ENCODE measurements at places on chromosomes 6 and 20.
A peak's percentile ranks its signal among the peaks of the same experiment; 100 is the strongest.

GRCh38 chr6:7617801-7618764, 28.1 kb downstream of the SNRNP48 start:
- DNase-seq, result no peak
- peaks cover 10% of the 10 kb centered on the region for H3K27me3 ChIP-seq

GRCh38 chr6:166318649-166319600, 10.7 kb upstream of the PRR18 start:
- DNase-seq, result no peak
- peaks cover 3% of the 10 kb centered on the region for H3K4me1 ChIP-seq
- peaks cover 42% of the 10 kb centered on the region for H3K36me3 ChIP-seq
- no peaks in the 10 kb centered on the region for H3K27me3 ChIP-seq
- H3K27ac ChIP-seq, result no peak overlapping the region

DNA sequence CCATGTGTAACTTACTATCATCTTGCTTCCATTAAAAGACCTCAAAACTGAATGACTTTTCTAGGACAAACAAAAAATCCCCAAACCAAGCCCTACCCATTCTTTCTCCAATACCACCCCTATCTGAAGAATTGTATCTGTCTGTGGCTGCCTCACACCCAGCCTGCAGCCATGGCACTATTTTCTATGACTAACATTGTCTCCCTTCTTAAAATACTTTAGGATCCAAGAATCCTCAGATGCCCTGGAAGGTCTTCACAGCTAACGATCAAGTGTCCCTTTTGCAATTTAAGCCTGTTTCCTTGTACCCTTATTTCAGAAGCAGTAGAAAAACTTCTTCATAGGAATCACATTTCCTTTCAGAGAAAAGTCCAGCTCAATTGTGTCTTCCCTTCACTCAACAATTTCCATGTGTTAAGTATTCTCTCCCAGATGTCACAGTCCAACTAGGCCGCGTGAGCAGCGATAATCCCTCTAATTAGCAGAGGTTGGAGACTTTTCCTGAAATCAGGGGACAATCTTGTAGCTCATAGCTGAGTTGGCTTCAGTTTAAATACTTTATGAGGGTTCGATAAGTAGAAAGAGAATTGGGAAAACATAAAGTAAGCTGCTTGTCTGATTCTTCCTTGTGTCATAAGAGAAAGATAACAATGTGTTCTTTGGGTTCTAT, 5.2 kb upstream of the MEP1A start:
- H3K4me3 ChIP-seq, result no peak overlapping the region
- H3K27ac ChIP-seq, result no peak overlapping the region
- no peaks in the 10 kb centered on the region for H3K4me1 ChIP-seq
- no peaks in the 10 kb centered on the region for H3K36me3 ChIP-seq
- H3K27me3 ChIP-seq, result peaks cover 38% of the 10 kb centered on the region
- no peak for DNase-seq

DNA sequence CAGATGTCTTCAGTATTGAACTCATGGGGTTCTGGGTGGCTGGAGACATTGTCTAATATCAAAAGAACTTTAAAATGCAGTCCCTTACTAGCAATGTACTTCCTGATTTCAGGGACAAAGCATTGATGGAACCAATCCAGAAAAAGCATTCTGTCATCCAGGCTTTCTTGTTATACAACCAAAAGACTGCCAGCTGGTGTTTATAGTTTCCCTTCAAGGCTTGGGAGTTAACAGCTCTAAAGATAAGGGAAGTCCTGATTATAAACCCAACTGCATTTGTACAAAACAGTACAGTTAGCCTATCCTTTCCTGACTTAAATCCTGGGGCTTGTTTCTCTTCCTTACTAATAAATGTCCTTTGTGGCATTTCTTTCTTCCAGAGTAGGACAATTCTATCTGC, 160.0 kb downstream of the COL21A1 start:
- H3K4me3 ChIP-seq, result no peak overlapping the region
- no peak overlapping the region for H3K27ac ChIP-seq
- H3K4me1 ChIP-seq, result no peaks in the 10 kb centered on the region
- DNase-seq, result no peak
- H3K27me3 ChIP-seq, result no peaks in the 10 kb centered on the region

- peak overlapping the region; percentile 9 for H3K27ac ChIP-seq
- no peak overlapping the region for H3K4me3 ChIP-seq
- H3K27me3 ChIP-seq, result no peaks in the 10 kb centered on the region
- H3K36me3 ChIP-seq, result peaks cover 88% of the 10 kb centered on the region
- H3K4me1 ChIP-seq, result peaks cover 2% of the 10 kb centered on the region
Observed at GRCh38 chr20:37204056-37204455, 24.7 kb upstream of the MROH8 start.

- no peaks in the 10 kb centered on the region for H3K27me3 ChIP-seq
- peaks cover 49% of the 10 kb centered on the region for H3K4me1 ChIP-seq
- no peak for DNase-seq
Observed at GRCh38 chr6:137815692-137816091, 51.4 kb upstream of the TNFAIP3 start.

GRCh38 chr6:143549221-143549948, 37.9 kb upstream of the FUCA2 start:
- no peaks in the 10 kb centered on the region for H3K27me3 ChIP-seq
- no peak overlapping the region for H3K4me3 ChIP-seq
- H3K27ac ChIP-seq, result peak overlapping the region; percentile 24

DNA sequence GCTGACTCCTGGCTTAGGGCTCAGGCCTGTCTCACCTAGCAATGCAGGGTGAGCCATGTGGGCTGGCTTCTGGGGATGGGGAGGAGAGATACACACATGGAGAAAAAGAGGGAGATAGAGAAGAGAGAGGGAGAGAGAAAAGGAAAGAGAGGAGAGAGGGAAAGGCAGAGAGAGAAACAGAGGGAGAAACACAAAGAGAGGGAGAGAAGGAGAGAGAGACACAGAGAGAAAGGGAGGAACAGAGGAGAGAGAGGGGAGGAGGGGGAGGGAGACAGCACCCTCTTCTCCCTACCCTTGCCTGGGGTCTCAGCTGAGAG, 24.8 kb downstream of the NTSR1 start:
- DNase-seq, result no peak
- H3K27ac ChIP-seq, result no peak overlapping the region
- H3K36me3 ChIP-seq, result no peaks in the 10 kb centered on the region
- no peaks in the 10 kb centered on the region for H3K4me1 ChIP-seq
- H3K4me3 ChIP-seq, result no peak overlapping the region

- peaks cover 24% of the 10 kb centered on the region for H3K27me3 ChIP-seq
- H3K36me3 ChIP-seq, result no peaks in the 10 kb centered on the region
- DNase-seq, result no peak
- H3K4me3 ChIP-seq, result no peak overlapping the region
- no peak overlapping the region for H3K27ac ChIP-seq
- H3K4me1 ChIP-seq, result no peaks in the 10 kb centered on the region
Observed at GRCh38 chr6:98967616-98968015, 19.9 kb upstream of the FBXL4 start.

DNA sequence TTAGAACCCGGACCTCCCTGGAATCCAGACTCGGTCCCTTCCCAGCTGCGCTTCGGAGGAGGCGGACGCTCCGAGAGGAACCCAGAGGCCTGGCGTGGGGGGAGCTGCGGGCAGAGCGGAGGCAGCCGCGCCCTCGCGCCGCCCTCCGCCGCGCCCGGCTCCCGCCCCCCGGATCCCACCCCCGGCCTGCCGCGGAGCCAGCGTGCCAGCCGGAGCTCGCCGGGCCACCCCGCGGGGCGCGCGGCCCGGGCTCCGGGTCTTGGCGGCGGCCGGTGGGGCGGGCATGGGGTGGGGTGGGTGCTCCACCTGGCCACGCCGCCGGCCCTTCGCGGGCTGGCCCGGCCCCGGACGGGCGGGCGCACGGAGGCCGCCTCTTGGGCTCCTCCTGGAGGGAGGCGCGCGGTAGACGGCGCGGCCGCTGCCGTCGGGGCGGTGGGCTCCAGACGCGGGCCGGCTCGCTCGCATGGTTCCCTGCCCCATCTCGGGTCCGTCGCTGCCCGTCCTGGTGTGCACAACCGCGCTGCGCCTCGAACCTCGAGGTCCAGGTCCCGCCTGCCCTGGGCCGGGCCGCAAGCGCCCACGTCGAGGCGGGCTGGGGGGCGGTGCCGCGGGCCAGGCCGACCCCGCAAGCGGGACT, 592 bp upstream of the CDYL start:
- no peaks in the 10 kb centered on the region for H3K27me3 ChIP-seq
- H3K27ac ChIP-seq, result peak overlapping the region; percentile 94
- peak; percentile 51 for DNase-seq
- H3K4me1 ChIP-seq, result peaks cover 33% of the 10 kb centered on the region

GRCh38 chr6:158853072-158853879, 34.1 kb upstream of the EZR start:
- peaks cover 26% of the 10 kb centered on the region for H3K4me1 ChIP-seq
- H3K27ac ChIP-seq, result no peak overlapping the region
- H3K27me3 ChIP-seq, result no peaks in the 10 kb centered on the region
- peaks cover 11% of the 10 kb centered on the region for H3K36me3 ChIP-seq
- DNase-seq, result peak; percentile 84

- no peak overlapping the region for H3K27ac ChIP-seq
- DNase-seq, result no peak
- no peaks in the 10 kb centered on the region for H3K4me1 ChIP-seq
- H3K27me3 ChIP-seq, result peaks cover 11% of the 10 kb centered on the region
- no peaks in the 10 kb centered on the region for H3K36me3 ChIP-seq
- H3K4me3 ChIP-seq, result no peak overlapping the region
Observed at GRCh38 chr20:6169251-6169650, 46.4 kb upstream of the FERMT1 start.

DNA sequence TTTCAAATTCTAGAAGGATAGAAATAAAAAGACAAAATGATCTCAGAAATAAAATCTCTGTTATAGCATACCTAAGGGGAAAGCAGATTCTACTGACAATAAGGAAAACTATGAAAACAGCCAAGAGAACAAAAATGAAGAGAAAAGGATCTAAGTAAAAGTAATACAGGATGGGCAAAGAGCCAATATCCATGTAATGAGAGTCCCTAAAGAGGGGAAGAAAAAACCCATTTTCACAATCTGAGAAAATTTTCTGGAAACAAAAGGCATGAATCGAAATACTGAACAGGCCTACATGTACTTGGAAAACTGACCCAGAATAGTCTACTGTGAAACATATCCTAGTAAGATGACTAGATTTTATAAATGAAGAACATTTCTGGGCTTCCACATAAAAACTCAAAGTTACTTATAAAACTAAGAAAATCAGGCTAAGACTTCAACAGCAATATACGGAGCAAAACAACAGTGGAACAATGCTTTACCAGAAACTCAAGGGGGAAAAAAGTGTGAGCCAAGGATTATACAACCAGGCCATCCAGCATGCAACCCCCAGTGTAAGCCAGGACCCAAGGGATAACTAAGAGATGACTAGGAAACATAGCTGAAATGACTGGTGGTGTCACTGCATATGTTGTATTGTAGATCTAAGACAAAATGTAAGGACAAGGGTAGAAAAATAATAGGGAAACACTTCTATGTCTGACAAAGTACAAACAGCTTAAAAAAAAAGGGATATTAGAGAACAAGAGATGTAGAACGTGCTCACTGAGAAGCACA, 10.2 kb downstream of the NAPB start:
- H3K4me3 ChIP-seq, result no peak overlapping the region
- no peak for DNase-seq
- H3K27ac ChIP-seq, result peak overlapping the region; percentile 6
- H3K27me3 ChIP-seq, result no peaks in the 10 kb centered on the region
